ENCODE measurements at places on chromosomes 2 and 18.

DNA sequence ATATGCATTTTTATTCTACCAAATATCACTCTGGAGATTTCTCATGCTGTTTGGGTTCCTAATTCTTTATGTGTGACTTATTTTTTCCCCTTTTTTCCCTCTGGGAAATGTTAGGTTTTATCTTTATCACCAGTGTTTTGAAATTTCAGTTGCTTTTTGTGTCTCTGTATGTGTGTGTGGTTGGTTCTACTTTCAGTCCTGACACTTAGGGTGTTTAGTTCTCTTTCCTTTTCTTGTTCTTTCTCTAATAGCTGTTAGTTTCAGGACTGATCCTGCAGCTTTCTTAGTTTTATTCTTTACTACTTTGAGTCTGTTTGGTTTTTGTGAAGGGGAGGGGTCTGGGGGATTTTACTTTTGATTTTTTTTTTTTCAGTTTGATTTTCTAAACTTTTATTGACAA, 23.1 kb downstream of the PPM1B start:
- DNase-seq: no peak

DNA sequence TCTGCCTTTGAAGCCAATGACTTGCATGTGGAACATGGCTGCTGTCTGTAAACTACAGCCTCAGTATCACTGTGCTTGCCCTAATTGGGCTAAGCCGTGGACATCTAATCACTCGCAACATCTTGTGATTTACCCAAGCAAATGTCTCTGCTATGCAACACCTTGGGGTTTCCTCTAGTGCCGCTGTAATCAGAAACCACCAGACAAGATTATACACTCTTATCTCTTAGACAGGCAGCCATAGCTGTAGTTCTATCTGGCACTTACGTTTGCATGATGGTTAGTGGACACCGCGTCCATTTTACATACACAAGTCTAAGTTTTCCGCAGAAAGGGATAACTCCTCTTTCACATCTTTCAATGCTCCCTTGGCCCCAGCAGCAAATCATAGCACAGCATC, 204.3 kb upstream of the CCDC68 start:
- no peak for DNase-seq

DNA sequence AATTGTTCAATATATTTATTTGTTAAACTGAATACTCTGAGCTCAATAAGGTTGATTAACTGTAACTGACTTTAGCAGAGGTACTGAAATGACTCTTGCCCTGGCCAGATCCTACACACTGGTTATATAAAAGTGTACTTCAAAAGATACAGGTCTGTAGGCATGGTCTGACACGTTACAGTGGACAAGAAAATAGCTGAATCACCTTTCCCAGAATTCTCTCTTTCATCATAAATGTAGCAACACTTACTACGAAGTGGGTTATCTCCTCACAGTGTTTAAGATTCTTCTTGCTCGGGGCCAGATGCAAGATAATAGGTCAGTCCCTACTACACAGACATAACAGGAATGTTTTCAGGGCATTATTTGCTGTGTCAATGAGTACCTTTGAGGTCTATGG, 107.0 kb upstream of the ZC3H15 start:
- no peak for DNase-seq

DNA sequence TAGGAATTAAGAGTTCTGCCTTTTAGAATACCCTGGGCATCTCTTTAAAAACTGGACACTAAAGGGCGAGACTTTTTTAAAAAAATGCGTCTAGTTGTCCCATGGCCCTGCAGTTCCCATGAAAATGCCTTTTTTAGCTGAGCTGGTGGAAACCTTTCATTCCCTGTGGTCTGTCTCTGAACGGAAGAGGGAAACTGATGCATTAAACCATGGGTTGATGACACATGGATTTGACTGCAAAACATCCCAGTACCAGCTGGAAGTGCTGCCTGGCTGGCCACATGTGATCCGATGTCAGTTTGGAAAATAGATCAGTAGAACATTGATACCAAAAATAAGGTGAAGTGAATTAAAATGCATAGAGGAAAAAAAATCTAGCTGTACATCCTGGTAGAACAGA, 129.2 kb downstream of the MYO1B start:
- DNase-seq: no peak

DNA sequence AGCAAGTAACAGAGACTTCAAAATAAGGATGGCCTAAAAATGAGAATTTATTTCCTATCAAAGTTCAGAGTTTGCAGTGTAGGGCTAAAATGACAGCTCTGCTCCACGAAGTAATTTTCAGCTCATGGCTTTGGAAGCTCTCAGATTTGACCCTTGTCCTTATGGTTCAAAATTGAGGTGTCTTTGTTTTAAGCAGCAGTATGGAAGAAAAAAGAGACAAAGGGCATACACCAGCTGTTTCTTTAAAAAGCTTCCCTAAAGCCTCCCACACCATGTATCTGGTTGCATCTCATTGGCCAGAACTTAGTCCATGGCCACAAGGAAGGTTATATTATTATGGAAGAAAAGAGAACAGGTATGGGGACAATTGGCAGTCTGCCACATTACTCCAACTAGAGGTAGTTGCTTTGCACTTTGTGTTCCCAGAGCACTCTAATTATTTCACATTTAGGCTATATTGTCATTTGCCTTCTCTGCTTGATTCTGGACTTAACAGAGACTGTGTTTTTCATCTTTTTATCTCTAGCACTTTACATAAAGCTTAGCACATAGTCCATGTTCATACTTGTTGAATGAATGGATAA, 180.4 kb downstream of the MCFD2 start:
- DNase-seq: no peak

DNA sequence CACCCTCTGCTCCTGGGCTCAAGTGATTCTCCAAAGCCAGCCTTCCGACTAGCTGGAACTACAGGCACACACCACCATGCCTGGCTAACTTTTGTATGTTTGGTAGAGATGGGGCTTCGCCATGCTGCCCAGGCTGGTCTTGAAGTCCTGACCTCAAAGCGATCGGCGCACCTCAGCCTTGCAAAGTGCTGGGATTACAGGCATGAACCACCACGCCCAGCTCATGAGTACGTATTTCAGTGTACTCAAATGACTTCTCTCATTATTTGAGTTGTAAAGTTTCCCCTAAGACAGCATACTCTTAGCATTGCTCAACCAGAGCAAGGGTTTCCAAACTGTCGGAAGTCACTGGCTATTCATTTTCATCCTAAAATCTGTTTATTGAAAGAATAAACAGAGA, 40.3 kb downstream of the IMPA2 start:
- no peak for DNase-seq

DNA sequence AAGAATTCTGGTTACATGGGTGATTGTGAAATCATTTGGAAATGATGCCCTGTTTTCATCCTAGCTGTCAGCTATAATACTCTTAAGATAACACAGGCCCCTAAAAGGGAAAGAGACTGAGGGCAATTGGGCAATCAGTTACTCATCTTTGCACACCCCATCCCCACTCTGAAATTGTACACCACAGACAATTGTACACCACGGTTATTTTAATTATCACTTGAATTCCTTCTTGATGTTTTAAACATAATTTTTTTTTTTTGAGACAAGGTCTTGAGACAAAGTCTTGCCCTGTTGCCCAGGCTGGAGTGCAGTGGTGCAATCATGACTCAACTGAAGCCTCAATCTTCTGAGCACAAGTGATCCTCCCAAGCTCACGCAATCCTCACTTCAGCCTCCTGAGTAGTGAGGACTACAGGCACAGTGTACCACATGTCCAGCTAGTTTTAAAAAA, 862.4 kb upstream of the ACVR2A start:
- DNase-seq: peak; percentile 76

DNA sequence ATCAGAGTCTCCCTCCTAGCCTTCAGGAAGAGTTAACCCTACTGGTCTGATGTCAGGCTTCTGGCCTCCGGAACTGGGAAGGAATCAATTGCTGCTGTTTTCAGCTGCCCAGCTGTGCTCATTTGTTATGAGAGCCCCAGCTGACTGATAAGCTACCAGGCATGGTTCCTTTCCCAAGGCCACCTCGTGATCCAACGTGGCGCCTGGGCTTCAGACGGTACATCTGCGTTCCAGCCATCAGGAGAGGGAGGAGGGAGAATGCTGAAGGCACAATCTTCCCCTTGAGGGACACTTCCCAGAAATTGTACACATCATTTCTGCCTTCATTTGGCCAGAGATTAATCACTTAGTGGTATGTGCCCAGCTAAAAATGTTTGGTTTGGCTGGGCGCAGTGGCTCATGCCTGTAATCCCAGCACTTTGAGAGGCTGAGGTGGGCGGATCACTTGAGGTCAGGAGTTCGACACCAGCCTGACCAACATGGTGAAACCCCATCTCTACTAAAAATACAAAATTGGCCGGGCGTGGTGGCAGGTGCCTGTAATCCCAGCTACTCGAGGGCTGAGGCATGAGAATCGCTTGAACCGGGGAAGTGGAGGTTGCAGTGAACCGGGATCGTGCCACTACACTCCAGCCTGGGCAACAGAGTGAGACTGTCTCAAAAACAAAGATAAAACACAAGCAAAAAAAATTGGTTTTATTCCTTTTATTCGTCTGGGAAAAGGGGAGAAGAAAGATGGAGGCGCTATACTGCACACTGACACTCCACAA, 10.5 kb upstream of the ARMC9 start:
- DNase-seq: peak; percentile 43

DNA sequence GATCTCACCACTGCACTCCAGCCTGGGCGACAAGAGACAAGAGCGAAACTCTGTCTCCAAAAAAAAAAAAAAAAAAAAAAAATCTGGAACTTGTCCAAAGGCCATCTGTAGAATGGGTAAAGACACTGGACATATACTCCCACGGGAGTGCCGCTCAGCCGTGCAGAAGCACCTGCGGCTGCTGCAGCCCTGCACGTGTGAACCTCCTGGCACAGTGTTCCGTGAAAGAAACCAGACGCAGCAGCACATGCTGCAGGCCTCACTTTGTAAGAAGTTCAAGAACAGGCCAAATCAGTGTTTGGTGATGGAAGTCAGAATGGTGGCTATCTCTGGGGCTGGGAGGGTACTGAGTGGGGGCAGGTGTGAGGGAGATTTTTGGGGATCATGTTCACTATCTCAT, 6.5 kb downstream of the CHRND start:
- DNase-seq: no peak

- no peak for DNase-seq
Measured at GRCh38 chr2:7373156-7373555, 455.9 kb downstream of the RNF144A start.

DNA sequence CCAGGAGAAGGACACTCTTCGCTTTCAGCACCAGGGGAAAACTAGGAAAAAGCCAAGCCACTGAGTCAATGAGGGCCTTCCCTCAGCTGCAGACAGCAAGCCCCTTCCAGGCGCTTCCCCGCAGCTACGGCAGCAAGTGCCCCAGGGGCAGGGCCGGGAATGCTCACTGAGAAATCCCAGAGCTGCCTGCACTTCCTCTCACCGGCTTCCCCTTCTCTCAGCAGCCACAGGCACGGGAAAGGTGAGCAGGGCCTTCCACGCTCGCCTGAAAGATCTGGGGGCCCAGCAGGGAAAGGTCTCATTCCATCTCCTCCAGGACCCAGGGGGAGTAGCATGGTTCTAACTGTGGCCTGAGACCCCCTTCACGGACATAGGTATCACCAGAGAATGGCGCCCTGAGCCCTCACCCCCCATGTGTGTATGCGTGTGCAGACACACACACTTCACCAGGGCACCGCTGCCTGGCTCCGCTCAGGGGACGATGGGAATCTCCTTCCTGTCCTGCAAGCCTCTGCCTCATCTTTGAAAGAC, 29.6 kb upstream of the FOSL2 start:
- no peak for DNase-seq

DNA sequence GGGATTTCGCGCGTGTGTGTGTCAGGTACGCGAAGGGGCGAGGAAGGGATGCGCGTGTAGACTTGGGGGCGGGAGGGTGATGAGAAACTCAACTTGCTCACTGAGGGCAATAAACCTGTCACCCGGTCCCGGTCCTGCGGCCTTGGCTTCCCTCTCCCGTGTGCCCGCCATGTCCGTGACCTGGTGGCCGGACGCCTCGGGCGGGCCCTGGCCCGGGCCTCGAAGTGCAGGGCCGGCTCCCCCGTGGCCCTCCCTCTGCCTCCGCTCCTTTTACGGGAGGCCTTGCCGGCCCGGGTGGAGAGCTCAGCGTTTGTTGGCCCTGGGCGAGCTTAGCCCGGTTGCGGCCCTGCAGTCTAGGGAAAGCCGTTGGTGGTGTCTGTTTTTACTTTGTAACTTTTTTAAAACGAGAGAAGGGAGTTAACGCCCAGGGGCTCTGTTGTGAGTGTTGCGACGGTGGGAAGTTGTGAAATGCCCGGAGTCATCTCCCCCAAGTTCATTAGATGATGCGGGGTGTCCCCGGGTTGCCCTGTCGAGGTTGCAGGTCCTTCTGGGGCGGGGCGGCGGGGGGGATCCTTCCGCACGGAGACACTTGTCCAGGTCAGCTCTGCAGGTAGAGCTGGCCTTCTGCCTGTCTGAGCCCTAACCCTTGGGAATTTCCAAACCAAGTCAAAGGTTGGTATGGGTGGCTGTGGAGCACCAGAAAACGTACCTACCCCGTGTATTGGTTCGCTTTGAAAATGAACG, 883 bp downstream of the SMCHD1 start:
- DNase-seq: peak; percentile 73

- no peak for DNase-seq
Measured at GRCh38 chr2:84459944-84460429, 907 bp upstream of the SUCLG1 start.
